ENCODE measurements at places on chromosomes 1 and 21.

GRCh38 chr1:191575746-191576145, 582.5 kb upstream of the RGS18 start:
- no peak for DNase-seq

DNA sequence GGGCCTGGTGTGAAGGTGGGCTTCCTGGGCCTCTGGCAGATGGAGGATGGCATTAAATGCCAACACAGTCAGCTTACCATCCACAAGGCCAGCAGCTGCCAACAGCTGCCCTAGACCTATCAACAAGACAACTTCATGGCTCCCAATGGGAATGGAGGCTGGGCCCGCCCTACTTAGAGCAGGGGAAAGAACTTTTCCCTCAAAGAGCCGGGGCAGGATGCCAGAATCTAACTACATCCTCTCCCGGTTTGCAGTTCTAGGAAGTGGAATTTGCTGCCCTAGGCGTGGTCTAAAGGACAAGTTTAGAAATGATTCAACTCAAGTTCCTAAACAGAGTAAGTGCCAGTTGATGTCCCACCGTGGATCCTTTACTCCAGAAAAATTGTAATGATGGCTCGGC, 13.1 kb downstream of the ICMT start:
- no peak for DNase-seq

GRCh38 chr1:119318466-119319309, 49.9 kb upstream of the HAO2 start:
- no peak for DNase-seq

DNA sequence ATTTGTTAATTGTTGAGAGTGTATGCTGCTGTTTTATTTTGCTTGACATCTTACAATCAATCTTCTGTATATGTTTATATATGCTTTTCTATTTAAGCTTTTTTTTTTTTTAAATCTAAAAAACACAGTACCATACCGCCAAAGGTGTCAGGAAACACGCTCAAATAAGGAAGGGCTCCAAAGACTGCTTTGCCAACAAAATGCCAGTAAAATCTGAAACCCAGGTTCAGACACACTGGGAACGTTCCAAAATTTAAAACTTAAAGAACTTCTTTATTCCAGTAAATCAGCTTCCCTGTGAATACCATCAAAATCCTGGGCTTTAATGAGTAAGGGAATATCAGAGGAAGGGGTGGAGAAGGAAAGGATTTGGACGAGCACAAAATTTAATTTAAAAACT, 87.3 kb downstream of the SIM2 start:
- no peak for DNase-seq

GRCh38 chr1:35120458-35121133, 41.4 kb downstream of the ZMYM1 start:
- no peak for DNase-seq

DNA sequence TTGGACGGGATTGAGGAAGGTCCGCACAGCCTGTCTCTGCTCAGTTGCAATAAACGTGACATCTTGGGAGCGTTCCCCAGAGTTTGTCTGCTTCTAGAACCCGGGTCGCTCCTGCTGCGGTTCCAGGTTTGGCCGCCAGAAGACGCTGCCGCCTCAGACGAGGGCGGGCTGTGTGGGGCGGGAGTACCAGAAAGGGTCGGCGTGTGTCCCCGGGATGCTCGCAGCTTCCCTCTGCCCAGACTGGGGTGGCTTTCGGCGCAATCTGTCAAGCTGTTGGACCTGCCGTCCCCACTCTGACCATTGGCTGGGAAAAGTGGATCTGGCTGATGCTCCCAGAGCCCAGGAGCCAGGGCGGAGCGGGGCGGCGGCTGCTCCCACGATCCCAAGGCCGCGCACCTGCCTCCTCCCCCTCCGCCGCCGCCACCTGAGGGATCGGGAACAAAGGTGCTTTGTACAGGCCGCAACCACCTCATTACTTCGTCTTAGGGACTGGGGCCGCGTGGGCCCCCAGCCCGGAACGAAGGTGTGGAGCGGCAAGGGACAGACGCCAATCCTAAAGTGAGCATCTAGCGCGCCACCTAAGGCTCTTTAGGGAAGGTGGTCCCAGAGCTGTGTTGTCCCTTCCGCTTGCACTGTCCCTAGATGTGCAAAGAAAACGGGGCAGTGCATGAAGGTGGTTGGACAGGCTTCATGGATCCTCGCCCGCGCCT, 683 bp upstream of the EFNA4 start:
- DNase-seq: no peak

DNA sequence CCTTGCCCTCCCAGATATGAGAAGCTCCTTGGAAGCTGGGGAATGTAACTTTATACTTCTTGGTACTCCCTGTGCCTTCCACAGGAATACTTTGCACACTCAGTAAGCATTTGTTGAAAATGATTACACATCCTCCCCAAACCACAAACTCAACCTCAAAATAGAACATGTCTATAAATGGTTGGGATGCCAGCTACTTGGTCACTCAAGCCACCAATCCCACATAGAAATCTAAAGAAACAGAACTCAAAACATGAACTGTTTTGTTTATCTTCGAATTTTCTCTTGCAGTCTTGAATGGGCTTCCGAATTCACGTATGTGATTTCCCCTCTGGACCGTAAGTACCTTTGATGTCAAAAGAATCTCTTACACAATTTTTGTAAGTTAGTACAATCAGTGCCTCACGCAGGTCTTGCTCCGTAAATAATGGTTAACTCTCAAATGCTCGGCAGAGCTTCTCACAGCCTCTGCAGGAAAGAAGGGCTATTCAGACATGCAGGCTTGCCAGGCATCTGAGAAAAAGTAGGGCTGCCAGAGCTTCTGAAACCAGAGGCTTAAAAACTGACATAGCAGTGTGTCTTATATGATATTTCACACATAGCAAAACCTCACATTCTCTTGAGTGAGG, 26.9 kb downstream of the SORT1 start:
- DNase-seq: no peak

- DNase-seq: no peak
Measured at GRCh38 chr1:173193639-173194038, 13.5 kb downstream of the TNFSF4 start.

Data from SHP77 treated with DMSO at 0.1 percent for 48 hours (cell line).